Stimulated activated naive CD4-positive, alpha-beta T cell (primary cell): ENCODE measurements at places on chromosomes 6 and 20.

DNA sequence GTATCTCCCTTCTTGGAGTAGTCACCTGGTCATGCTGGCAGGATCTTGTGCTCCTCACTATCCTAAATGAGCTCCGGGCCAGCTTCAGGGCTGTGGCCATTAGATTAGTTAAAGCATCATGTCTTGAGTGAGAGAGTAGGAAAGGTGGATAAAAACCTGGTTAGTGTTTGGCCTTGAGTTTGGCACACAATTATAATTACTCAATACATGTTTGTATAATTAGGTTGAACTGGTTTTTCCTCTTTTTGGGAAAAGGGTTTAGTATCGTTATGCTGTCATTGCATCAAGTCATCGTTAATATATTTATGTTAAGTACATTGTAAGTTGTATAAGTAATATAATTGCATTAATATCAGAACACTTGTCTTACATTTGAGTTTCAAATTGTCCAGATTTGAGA is 126.3 kb downstream of the CDKAL1 start:
- DNase-seq: no peak

DNA sequence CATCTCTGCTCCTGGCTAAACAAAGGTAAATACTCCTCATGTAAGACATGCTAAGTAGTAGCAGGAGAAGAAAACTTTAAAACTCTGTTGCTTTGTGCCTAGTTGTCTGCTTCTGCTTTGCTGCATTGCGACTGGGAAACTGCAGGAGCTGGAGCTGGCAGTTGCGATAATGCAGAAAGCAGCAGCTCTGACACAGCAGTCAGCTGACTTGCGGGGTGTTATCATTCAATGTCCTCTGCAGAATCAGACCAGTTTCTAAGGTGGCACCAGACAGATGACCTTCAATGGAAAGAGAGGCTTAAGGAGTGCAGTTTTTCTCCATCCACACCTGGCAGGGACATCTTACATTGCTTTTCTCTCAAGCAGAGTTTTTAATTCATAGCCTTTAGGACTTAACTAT is 69.9 kb upstream of the SOX4 start:
- no peak for DNase-seq

DNA sequence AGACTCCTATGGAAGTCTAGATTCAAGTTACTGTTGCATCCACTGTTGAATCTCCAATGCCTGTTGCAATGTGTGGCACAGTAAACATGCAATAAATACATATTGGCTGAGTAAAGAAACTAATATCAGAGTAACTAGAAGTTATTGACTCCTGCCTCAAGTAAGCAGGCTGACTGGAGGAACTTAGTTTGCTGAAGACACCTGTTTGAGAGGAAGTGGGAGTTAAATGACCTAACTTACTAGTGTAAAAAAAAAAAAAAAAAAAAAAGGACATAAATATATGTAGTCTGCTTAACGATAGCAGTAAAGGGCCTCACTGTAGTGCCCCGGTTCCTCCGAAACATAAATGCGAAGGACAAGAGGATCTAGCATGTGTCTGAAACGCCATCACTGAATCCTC is 249.8 kb upstream of the PRDM1 start:
- no peak for DNase-seq

DNA sequence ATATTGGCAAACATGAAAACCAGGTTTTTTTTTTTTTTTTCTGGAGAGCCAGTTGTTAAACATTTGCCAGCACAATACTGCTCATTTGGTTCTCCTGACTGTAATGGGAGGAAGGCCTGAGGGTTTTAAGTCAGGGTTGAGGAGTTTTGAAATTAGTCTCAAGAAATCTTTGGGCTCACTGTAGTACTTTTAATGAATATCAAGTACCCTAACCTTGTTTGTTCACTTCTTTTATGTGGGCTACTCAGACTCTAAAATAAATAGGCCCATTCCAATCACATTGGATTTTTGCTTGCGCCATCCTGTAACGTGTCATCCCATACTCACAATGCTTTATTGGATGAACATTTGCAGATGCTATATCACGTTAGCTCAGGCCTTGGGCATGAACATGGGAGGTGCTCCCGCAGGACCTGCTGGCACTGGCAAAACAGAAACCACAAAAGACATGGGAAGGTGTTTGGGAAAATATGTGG is 146.9 kb downstream of the DNAH8 start:
- no peak for DNase-seq

DNA sequence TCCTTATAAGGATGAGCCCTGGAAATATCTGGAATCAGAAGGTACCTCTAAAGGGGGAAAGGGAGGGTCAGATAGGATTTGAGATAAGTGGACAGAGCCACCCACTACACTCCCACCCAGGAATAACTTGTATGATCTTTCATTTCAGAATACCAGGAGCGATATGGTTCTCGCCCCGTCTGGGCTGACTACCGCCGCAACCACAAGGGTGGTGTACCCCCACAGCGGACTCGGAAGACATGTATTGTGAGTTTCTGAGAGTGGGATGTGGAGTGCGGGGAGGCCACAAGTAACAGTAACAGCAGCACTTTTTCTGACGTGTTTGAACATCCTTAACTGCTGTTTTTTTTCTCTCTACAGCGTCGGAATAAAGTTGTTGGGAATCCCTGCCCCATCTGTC is 1.9 kb downstream of the MRPS18B start:
- DNase-seq: no peak

DNA sequence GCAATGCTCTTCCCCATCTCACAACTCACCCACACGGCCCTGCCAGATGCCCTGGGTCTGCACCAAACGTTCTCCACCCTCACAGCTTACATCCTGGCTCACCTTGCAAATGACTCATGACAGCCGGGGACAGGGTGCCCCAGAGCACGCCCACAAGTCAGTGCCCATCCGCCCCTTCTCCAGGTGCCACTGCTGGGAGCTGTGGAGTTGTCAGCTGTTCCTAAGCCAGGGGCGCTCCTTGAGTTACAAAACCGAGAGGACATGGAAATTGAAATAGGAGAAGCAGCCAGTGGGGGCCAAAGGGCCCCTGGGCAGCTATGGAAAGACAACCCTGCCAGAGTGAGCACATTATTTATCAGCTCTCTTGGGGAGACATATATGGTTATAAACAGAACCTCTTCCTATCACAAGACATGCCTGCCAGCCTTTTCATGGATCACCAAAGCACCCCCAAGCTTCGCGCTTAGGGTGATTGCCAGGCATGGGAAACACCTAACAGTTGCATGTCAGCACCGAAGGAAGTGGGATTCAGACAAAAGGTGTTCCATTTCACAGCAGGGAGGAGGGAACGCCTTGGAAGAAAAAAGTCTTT is 236.8 kb downstream of the LY86 start:
- no peak for DNase-seq

DNA sequence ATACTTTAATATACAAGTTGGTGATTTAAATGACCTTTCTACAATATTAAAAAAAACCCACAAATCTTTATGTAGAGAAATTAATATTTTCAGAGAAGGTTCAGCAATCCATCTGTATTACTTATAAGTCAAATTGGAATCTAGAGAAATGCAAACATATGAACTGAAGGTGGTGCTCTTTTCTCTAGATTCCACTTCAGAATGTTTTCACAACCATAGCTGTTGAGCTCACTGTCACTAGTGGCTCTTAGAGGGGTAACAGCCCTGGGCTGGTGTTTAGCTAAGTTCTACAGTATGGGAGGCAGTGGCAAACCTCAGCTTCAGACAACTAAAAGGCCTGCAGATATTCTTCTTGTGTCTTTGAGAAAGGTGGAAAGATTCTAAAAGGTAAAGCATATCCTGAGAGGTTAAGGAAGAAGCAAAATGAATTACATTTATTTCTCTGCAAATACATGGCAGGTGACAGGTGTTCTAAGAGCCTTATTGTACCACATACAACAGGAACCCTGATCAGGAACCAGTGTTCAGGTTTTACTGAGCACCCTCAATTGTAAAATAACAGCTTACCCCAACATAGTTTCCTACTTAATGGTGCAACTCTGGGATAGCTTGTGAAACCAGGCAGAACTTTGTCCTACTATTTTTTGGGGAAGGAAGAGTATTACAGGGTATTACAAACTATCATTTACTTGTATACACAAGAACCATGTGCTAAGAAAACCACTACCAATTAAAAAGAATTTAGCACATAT is 56.6 kb upstream of the SAMHD1 start:
- no peak for DNase-seq
